Activated naive CD8-positive, alpha-beta T cell treated with anti-CD3 and anti-CD28 coated beads, Interleukin-2, amount 10 ng/mL, durations not matched to agents 7 days and 5 days (primary cell): ENCODE measurements at places on chromosomes 1 and 21. TPM values are rescaled to one million over a fixed set of nuclear protein-coding genes. Genes with fewer than 3 reads are reported as not detected.

DNA sequence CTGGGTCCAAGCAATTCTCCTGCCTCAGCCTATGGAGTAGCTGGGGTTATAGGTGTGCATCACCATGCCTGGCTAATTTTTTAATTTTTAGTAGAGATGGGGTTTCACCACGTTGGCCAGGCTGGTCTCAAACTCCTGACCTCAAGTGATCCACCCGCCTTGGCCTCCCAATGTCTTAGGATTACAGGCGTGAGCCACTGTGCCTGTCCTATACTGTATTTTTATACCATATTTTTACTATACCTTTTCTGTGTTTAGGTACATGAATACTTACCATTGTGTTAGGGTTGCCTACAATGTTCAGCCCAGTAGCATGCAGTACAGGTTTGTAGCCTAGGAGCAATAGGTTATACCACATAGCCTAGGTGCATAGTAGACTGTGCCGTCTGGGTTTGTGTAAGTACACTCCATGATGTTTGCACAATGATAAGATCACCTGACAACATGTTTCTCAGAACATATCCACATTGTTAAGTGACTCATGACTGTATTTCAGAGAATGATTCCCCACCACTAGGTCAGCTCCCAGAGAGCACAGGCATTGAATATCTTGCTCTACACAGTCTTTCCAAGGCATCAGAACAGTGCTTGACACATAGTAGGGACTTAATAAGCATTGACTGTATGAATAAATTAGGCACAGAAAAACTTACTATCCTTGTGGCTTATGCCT, 6.0 kb upstream of the CITED4 start:
- no peaks in the 10 kb centered on the region for H3K27me3 ChIP-seq
- no peak for DNase-seq
- peaks cover 21% of the 10 kb centered on the region for H3K4me1 ChIP-seq

The CGN gene
- 0.33 TPM for total RNA-seq

The ZNF683 gene
- 9.3 TPM for total RNA-seq

DNA sequence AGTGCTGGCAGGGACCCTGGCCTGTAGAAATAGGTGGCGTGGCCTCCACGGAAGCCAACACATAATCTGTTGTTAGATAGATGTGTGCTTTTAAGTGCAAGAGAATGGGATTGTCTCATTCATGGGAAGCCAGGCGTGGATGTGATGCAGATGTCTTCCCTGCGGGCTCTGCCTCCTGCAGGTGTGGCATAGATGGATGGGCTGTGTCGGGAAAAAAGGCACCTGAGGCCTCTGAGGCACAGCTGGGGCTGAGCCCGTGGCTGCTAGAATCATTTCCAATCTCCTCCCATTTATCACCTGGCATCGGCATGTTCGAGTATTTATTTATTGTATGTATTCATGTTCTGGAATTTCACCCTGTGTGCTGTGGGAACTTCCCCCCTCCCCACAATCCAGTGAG, 353.4 kb upstream of the AJAP1 start:
- no peak for DNase-seq
- H3K27me3 ChIP-seq = no peaks in the 10 kb centered on the region
- H3K4me3 ChIP-seq = no peak overlapping the region
- H3K27ac ChIP-seq = no peak overlapping the region
- H3K36me3 ChIP-seq = no peaks in the 10 kb centered on the region

- H3K27me3 ChIP-seq = peaks cover 4% of the 10 kb centered on the region
- no peaks in the 10 kb centered on the region for H3K36me3 ChIP-seq
- no peak overlapping the region for H3K27ac ChIP-seq
Observed at GRCh38 chr1:4106731-4107130, 206.7 kb upstream of the C1orf174 start.
